ENCODE measurements at places on chromosomes 4 and X.

GRCh38 chr4:100008048-100008447, 58.0 kb upstream of the H2AZ1 start:
- DNase-seq, result no peak

GRCh38 chr4:70538869-70539268, 20.5 kb downstream of the AMTN start:
- no peak for DNase-seq

DNA sequence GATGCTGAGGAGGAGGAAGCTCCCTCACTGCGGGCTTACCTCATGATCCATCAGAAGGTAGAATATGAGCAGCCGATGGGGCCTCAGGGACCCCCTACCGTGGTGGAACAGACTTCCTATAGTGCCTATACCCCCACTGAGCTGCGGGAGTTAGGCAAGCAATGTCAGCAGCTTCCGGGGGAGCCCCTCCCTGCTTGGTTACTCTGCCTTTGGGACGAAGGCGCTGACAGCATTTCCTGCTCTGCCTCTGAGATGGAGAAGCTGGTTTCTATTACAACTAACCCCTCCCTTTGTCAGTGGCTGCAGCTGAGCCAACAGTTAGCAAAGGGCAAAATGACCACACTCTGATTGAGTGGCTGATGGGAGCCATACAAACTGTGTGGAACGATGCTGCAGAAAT, 430.7 kb downstream of the IDS start:
- DNase-seq, result no peak

DNA sequence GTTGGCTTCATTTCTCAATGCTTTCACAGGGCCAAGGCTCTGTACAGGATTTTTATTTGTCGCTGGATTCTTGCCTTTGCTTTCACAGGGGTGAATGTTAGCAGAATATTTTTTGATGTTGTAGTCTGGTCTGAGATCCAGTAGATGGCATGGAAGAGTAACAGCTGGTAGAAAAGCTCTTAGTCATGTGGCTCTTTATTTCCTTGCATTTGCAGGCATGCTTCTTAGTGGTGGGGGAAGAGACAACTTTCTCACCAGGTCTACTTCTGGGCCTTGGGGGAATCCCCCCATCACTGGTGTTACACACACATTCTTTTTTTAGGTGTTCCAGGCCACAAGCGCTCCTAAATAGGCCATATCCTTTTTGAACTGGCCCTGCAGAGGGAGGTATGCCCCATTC, 58.2 kb upstream of the DKK2 start:
- no peak for DNase-seq

DNA sequence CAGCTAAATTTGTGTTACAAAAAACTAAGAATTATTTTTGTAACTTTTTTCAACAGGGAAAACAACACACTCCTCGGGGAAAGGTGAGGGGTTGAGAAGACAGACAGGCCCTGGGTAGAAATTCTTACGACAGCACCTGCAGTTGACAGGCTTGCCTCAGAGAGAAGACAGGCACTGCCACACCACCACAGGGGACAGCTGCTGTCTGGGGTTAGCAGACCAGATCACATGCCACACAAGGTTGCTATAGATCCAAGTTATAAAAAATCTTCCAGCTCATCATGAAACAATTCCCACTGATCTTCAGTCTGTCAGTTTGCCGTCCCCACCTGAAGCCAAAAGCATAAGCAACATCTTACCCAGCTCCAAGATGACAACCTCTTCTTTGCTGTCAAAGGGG, 143.2 kb upstream of the ZCCHC13 start:
- no peak for DNase-seq

- DNase-seq, result no peak
These were observed 917 bp downstream of the PCDH18 start for GRCh38 chr4:137531168-137531985.

- no peak for DNase-seq
These were observed 58.4 kb upstream of the STS start for GRCh38 chrX:7088968-7089615.

DNA sequence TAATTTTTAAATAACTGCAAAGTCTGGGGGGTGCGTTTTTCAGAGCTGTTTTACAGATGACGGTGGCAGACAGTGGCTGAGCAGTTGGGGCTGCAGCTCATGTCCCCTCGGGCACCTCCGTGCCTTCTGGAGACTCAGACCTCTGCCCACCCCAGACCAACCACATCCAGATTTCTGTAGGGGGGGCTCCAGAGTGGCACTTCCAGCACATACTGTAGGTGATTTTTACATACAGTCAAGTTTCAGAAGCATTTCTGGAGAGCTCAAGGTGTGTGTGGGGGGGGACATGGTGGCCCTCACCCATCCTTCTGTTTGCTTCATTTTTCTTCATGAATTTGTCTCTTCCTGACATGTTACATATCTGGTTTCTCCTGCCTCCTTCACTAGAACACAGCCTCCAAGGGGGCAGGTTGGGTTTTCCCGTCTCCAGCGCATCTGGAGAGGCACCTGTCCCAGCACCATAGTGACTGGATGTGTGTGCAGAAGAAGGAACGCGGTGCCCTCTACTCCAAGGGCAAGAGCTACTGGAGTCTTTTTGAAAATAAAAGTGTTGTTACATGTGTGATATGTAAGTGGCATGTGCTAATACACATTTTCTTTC, 37.5 kb downstream of the TMEM271 start:
- no peak for DNase-seq

DNA sequence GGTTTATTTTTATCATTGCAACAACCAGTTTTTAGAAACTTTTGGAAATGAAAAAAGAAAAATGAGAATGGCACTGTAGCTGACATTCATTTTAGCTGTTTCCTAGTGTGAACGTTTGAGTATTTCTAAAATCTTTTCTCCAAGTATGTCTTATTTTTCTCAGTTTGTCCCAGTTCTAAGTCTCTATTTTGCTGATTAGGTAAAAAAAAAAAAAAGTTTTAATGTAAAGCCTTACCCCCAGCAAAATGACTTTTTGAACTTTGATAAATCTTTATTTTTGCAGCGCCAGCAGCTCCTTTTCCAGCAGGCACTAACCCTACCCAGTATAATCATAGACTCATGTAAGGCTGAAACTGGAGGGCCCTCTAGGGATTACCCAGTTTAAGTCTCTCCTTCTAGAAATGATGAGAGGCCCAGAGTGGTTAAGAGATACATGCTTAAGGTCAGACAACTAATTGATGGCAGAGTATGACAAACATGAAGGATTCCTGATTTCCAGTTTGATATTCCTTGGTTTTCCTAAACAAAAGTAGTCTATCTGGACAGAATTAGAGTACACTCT, 84.3 kb upstream of the SLC4A4 start:
- DNase-seq, result no peak

GRCh38 chr4:108152980-108153379, 15.8 kb downstream of the LEF1 start:
- no peak for DNase-seq

DNA sequence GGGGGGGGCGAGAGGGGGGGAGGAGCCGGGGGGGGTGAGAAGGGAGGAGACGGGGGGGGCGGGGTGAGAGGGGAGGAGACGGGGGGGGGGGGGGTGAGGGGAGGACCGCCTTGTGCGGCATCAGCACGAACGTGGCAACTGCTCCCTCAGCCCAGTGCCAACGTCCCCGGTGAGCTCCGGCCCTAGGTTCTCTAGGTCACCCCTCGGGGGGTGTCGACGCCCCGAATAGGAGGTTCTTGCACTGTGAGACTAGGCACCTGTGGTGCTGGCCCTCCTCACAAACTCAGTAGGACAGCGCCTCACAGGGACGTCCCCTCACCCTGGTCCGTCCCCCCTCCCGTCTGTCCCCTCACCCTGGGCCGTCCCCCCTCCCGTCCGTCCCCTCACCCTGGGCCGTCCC, 21.5 kb upstream of the GTPBP6 start:
- no peak for DNase-seq

- no peak for DNase-seq
These were observed 98.5 kb downstream of the UNC5C start for GRCh38 chr4:95450294-95450693.

DNA sequence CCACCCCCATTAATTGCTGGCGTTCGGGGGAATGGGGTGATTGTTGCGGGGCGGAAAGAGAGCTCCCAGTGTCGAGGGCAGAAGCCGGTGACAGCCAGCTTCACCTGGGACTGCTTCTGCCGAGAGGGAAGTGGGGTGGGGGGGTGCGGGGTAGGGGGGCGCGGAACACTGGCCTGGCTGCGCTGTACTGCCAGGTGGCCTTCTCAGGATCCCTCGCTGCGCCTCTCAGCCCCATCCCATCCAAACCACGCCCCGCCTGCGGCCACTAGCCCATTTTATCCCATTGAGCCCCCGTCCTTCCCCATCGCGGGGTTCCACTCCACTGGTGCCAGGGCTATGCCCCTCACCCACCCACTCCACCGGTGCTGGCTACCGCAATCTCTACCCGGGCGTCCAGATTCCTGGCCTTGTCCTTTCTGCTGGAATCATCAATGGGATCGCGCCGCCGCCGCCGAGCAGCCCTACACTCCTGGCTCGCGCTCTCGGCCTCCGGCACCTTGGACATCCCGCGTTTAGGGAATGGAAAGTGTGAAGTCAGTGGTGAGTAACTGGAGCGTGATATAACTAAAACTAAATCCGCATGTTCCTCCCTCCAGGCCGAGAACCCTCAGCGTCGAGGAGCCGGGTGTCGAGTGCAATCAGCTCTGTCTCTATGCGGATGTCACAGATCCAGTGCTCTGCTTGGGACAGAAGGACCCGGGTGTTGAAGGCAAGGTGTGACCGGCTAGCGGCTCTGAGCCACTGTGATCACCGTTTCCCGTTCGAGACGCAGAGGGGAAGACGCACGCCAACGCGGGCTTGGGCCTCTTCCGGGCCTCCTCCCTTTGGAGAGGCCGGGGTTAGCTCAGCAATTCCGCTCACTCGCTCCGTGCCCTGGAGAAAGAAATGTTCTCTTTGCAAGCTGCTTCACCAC, 20.5 kb downstream of the NKX3-2 start:
- no peak for DNase-seq

GRCh38 chr4:124711471-124712371, 811 bp downstream of the ANKRD50 start:
- DNase-seq, result no peak

DNA sequence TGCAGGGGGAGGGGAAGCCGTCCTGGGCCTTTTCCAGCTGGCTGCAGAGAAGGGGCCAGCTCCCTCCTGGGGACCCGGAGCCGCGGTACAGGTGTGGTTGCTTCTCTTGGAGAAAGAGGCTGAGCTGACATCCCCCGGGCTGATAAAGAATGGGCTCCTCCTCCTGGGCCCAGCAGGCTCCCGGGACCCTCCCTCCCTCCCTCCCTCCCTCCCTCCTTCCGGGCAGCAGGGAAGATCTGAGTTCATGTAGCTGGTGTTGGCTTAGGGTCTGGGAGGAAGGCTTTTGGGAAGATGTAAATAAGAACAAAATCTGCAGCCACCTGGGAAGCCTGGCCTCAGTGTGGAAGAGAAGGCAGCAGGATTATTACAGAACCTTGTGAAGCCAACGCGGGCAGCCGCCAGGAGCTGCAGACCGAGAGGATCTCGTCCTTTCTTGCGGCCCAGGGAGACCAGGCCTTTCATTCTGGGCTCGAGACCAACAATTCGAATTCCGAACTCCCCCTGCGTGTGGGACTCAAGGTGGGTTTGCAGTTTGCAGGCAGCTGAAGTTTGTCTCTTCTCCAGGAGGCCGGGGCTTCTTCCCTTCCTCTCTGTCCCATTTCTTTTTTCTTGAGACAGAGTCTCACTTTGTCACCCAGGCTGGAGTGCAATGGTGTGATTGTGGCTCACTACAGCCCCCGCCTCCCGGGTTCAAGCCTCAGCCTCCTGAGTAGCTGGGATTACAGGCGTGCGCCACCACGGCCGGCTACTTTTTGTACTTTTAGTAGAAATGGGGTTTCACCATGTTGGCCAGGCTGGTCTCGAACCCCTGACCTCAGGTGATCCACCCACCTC, at the start of gene PLCXD1:
Gene PLCXD1, plus strand, starts transcription at position 216 of the 834 bp plus-strand sequence. CDS start 2,807 bp downstream, outside the sequence.
- no peak for DNase-seq

- no peak for DNase-seq
These were observed 66.2 kb downstream of the AGA start for GRCh38 chr4:177376024-177376423.

All from NCI-H1417 treated with DMSO at 0.1 percent for 48 hours (cell line).